Activated CD4-positive, alpha-beta T cell treated with anti-CD3 and anti-CD28 coated beads, Interleukin-2, amount 50 U/mL, for 16 hours (primary cell): ENCODE measurements at places on chromosomes 5 and 9.
A peak's percentile ranks its signal among the peaks of the same experiment; 100 is the strongest.

GRCh38 chr5:171700318-171700912 lies 85.2 kb upstream of the SMIM23 start:
- no peak for DNase-seq

DNA sequence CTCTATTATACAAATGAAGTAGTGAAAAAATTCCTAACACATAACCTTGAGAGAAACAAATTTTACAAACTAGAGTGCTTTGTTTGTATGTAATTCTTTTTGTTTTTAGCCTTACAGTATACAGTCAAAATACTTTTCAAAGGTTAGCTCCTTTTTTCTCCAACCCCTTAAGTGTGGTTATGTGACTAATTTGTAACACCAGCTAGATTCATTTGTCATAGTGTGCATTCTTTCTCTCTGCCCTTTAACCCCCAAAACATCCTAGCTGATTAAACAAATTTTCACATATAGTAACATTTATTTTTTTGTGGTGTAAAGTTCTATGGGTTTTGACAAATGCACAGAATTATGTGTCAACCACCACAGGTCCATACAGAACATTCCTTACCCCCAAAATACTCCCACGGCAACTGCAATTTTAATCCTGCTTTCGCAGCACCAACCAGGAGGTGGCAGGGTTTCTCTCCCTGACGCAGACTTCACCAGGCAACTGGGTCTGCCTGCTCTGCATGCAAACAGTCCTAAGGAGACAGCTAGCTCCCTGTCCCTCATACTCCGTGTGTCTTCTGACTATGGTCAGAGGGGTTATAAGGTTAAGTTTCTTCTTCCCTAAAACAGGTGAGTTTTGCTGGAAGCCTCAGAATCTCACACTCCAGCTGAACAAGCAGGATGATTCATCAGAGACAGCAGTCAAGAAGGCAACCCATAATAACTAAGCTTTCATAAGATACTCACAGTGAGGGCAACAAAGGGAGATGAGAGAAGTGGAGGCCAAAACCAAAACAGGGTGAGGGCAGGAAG lies 44.5 kb upstream of the NR5A1 start:
- peak; percentile 48 for DNase-seq

GRCh38 chr5:81749561-81750307 lies 1.2 kb downstream of the SSBP2 start:
- DNase-seq = peak; percentile 76

DNA sequence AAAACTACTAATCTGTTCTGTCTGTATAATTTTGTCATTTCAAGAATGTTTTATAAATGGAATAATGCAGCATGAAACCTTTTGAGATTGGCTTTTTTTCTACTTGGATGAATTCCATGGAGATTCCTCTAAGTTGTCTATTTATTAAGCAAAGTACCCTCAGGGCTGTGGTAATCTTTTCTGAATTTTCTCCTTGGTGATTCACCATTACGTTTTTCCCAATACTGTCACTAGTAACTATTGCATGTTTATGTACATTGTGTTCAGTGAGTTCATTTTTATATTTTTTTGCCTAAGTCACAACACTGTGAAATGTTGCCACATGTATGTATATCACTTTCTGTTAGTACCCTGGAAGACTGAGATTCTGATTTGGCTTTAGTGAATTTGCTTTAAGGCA lies 177.0 kb upstream of the GRIN3A start:
- no peak for DNase-seq
